Stimulated activated CD8-positive, alpha-beta memory T cell treated with anti-CD3 and anti-CD28 coated beads, Interleukin-2, amount 100 ng/mL, for 1 hour (primary cell): ENCODE measurements at places on chromosomes 2 and 18.

- DNase-seq: no peak
Observed at GRCh38 chr18:1350931-1351450, 446.3 kb downstream of the ADCYAP1 start.

DNA sequence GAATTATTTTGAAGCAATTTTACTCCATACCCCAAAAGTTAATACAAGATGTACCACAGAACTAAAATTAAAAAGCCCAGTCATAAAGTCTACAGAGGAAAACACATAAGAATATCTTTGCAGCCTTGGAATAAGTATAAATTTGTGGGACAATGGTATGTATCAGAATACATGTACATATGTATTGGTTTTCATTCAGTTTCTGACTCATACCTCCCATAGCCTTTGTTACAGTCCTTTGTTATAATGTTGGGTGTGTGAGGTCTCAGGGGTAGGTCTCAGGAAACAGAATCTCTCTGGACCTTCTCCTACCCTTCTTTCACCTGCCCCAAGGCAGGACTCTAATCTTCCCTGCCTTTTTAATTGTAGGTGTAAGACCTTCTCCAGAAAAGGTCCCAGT lies 1370.7 kb upstream of the CDH2 start:
- DNase-seq: no peak

GRCh38 chr18:58264840-58265239 lies 220.8 kb downstream of the NEDD4L start:
- DNase-seq: no peak

DNA sequence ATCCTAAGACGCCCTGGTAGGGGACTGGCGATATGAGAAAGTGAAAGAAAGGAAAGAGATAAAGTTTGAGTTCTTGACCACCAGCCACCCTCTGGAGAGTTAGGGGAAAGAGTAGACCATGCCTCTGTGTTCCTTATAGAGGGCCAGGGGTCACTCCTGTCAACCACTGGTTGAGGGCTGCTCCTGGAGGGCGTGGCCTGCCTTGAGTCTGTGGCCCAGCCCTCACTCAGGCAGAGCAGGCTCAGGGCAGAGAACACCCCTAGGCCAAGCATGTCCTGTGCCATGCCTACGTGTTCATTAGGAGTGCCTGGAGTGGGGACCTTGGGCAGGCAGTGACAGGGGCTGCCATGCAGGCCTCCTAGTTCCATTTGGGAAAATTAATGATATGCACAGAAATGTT lies 161.1 kb upstream of the EPB41L3 start:
- DNase-seq: no peak

- no peak for DNase-seq
Observed at GRCh38 chr2:16664809-16665747, 556 bp downstream of the CYRIA start.

DNA sequence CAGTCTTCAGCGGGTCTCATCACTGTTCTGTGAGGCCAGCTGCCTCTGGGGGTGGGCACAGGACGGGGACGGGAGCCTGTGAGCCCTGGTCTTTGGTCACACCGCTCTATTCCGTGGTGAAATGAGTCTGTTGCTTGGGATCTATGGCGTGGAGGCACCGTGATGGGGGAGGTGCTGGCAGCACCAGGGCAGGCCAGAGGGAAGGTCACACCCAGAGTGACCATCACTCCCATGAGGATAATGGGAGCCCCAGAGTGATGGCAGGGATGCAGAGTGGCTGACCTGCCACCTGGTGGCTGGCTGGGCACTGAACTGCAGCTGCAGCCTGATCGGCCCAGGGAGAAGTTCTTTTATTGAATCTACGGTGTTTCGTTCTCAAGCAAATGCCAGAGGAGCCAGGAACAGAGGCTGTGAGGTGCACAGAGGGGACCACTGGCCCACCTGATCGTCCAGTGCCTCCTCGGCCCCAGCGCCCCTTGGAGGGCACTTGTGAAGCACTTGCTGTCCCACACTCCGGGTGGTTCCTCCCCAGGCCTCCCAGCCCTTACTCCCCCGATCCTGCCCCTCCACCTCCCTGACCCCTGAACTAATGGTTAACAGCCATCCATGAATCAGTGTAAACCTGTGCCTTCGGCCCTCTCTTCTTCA lies 17.9 kb downstream of the KCNIP3 start:
- DNase-seq: no peak

- no peak for DNase-seq
Observed at GRCh38 chr2:225112362-225113126, 70.3 kb upstream of the DOCK10 start.

GRCh38 chr2:118315606-118316005 lies 227.3 kb downstream of the INSIG2 start:
- no peak for DNase-seq

DNA sequence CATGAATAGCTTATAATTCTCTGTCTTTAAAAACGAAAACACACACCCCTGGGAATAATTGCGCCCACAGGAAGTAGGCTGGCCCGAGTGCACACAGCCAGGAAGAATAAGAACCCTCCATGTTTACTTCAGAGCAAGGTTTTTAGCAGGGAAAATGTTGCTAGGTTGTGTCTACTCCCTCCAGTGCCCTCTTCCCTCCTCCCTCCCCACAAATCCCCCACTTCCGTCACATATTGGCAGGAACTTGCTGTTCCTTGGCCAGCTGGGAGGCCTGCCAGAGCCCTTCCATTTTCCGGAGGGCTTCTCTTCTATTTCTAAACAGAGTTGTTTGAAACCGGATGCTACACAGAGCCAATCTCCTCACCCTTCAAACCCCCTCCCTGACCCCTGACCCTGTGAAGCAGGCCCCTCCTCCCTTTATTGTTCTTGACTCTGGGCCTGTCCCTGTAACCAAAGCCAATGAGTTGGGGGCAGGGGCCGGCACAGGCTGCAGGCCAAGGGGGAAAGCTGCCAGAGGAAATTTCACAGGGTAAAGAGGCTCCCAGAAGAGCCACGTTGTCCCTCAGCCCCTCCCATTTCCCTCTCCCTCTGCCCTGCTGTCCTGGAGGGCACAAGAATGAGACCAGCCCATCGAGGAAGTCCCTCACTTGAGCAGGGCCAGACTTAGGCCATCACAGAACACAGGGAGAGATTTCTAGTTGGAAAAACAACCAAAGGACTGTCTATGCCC lies 49.8 kb upstream of the LGALSL start:
- DNase-seq: no peak

DNA sequence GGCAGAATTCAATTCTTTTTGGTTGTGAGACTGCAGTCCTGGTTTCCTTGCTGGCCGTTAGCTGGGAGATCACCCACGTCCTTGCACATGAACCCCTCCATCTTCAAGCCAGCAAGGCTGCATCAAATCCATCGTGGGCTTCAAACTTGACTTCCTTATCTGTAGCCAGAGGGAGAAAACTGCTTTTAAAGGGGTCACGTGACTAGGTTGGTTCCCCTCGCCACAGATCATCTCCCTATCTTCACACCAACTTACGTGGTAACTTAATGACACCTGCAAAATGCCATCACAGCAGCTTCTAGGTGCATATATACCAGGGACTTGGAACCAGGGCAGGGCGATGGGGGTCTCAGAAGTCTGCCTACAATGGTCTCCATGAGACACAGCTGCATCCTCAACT lies 169.5 kb downstream of the MTCL1 start:
- no peak for DNase-seq

DNA sequence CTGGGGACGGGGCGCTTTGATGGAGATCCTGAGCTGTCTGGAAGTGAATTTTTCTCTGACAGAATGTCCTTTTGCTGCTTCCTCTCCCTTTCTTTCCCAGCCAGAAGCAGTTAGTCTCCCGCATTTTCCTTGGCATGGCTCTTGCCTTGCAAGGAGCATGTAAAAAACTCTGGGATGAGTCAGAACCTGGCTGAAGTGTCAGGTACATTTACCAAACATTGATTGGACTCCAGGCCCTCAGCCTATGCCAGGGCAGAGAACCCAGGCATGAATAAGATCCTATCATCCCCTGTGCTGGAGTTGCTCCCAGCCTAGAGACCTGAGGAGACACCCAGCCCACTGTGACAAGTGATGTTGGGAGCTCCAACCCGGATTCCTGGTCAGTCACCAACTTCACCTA lies 21.6 kb downstream of the STON1 start:
- DNase-seq: no peak

GRCh38 chr18:9835825-9836224 lies 49.9 kb upstream of the TXNDC2 start:
- DNase-seq: no peak

DNA sequence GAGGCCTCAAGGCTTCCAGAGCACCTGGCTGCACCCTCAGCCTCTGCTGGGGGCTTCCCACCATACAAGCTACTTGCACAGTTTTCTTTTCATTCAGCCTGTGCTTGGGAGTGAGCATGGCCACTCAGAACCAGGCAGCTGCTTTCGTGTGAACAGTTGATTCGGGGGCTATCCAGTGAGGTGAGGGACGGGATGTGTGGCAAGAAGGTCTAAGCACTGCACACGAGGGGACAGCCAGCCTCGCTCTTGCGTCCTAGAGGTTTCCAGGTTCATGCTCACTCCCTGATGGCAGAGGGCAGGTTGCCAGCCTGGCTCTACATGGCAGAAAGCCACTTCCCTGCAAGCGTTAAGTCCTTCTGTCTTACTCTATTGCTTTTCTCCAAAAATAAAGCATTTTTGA lies 146.2 kb downstream of the MBP start:
- no peak for DNase-seq

GRCh38 chr2:76170009-76170384 lies 459.3 kb upstream of the GCFC2 start:
- no peak for DNase-seq

GRCh38 chr2:47016172-47016913 lies 100.7 kb upstream of the MCFD2 start:
- DNase-seq: no peak

GRCh38 chr18:21359746-21360145 lies 117.7 kb downstream of the GREB1L start:
- DNase-seq: no peak

DNA sequence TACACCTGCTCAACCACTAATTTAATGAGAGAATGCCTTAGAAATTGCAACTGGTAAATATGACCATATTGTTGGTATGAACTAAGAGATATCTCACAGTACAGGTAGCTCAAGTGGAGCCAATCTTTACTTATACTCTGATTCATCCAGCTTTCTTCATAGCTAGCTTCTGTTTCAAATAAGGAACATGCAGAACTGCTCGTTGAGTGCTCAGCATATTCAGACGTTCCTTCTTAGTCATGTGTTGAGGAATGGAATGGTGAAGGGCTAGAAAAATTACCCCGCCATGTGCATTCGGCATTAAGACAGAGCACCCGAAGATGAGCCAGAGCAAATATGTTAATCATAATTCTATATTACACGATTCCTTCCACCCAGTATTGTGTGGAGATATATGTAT lies 144.0 kb upstream of the VRK2 start:
- DNase-seq: no peak

DNA sequence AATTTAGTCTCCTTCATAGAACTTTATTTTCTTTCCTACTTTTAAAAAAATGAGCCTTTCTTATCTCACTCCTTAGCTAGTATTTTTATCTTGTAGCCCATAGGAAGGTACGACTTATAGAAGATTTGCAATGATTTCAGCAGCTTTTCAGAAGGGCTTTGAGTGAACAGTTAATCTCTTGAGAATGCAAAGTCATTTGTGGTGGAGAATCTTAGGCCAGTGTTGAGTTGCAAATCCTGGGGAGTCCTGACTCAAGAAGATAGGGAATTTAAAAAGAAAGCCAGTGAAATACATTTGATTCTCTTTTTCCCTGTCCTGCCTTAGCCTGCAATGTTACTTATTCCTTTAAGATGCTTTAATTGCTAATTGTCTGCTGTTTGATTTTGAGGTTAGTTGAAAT lies 33.6 kb downstream of the LYPD6 start:
- no peak for DNase-seq

GRCh38 chr2:28568036-28568435 lies 72.2 kb downstream of the PLB1 start:
- DNase-seq: no peak
